ENCODE measurements at places on chromosomes 16 and 17.

DNA sequence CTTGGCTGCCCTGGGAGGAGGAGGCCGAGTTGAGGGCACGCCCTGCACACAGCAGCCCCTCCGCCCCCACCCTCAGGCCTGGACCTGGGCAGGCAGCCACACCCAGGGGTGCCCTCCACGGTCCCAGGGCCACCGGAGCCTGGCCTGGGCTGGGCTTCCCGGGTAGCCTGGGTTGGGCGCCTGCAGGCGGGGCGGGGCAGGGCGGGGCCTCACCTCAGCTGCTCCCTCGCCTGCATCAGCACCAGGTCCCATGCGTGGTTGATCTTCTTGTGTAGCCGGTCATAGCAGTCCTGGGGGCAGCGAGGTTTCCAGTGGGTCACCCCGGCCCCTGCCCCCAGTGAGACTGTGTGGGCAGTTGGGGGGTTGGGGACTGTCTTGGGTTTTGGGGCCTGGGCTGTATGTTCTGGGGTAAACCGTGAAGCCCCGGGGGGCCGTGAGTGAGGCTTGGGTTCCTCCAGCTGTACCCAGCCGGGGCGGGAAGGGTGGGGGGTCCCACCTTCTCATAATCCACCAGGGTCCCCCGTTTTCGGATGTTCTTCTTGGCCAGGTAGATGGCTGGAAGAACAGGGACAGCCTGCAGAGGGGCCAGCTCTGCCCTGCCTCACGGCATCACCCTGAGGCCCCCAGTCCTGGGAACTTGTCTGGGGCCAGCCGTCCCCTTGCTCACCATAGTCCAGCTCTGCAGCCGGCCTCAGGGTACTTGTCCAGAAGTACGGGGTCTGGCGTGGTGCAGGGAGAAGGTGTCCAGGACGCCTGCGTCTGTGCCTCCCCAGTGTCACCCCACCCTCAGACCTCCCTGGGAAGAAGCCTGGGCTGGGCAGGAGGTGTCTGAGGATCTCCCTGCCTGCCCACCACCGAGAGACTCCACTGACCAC lies 2.0 kb downstream of the RGS11 start:
- no peak for DNase-seq

- no peak for DNase-seq
These were observed 7.1 kb upstream of the BAIAP2 start for GRCh38 chr17:81027591-81028505.

DNA sequence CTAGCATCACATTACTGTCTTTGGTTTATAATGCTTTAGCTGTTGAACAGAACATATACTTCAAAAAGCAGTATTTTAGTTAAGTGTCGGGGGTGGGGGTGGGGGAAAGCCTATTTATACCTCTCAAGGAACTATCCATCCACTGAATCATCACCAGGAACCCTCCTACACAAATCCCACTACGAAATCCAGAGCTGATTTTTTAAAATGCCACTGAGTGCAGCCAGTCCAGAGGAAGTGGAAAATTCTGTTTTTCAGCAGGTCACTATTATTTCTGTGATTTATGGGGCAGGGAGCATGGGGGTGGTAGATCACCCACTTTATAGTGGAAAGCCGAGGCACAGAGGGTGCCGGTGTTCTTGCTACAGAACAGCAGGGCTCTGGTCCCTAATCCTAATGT lies 284.1 kb downstream of the SOX9 start:
- no peak for DNase-seq

GRCh38 chr17:20123209-20123608 lies 114.0 kb downstream of the SPECC1 start:
- DNase-seq: no peak

DNA sequence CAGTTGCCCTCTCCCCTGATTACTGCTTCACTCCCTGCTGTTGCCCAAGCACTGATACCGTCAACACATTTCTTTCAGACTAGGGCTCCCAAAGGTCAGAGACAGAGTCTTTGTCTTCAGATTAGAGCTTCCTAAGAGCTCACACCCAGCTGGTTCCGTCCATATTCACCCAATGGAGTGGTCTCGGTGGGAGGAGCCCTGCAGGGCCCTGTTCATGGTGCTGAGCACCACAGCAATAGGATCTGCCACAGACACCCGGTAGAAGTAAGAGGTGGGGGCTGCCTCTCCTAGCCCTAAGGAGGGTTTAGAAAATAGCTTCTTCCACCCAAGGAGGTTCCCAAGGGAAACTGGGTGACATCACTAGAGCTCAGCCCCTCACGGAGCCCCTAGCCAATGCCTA lies 128.3 kb downstream of the CCDC144A start:
- DNase-seq: no peak

DNA sequence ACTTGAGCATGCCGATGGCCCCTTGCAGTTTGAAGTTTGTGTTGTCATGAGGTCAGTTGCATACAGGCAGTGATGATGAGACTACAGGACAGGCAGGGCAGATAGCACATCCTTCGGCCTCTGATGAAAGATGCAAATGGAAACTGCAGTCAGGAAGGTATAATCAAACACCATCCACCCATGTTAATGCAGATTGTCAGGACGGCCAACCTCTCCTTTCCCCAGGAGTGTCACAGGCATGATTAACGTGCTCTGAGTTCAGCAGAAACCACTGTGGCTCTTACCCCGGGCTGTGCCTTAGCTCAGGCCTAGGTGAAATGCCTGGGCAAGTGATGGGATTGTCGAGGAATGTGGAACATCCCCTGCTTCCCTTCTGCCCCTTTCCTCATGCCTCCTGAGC lies 893.5 kb upstream of the RBFOX1 start:
- no peak for DNase-seq

DNA sequence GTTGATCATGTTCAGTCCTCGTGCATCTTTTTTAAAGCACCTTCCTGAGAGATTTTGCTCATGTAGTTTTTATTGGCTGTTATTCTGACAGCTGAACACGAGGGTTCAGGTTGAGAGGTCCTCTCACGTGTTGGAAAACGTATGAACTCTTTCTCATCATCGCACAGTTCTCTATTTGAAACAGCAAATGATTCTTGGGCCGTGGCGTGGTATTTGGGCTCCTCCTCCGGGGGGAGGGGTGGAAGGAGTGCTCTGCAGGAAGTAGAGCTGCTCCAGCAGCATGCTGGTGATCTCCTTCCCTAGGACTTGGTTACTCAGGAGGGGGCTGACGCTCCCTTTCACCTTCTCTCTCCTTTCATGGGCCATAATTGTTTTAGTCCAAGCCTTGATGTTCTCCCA lies 70.4 kb downstream of the KSR1 start:
- DNase-seq: no peak

- DNase-seq: no peak
These were observed 51.7 kb downstream of the ARHGAP27 start for GRCh38 chr17:45380991-45381390.

DNA sequence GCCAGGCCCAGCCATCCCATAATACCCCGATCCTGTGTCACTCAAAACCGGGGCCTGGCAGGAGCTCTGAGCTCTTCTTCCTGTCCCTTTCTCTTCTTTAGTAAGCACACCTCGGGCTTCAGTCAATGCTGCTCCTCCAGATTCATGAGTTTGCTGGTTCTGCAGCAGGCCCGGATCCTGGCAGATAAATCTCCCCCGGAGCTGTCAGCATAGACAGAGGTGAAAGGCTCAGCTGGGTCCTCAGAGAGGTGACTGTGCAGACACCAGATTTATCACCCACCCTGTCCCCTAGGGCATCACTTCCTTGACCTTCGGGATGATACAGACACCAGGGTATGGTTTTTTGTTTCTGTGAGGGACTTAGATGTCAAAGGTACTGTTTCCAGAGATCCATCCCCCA lies 242.5 kb upstream of the N4BP1 start:
- DNase-seq: no peak

- peak; percentile 33 for DNase-seq
These were observed 22.7 kb downstream of the USP22 start for GRCh38 chr17:21019976-21020586.

DNA sequence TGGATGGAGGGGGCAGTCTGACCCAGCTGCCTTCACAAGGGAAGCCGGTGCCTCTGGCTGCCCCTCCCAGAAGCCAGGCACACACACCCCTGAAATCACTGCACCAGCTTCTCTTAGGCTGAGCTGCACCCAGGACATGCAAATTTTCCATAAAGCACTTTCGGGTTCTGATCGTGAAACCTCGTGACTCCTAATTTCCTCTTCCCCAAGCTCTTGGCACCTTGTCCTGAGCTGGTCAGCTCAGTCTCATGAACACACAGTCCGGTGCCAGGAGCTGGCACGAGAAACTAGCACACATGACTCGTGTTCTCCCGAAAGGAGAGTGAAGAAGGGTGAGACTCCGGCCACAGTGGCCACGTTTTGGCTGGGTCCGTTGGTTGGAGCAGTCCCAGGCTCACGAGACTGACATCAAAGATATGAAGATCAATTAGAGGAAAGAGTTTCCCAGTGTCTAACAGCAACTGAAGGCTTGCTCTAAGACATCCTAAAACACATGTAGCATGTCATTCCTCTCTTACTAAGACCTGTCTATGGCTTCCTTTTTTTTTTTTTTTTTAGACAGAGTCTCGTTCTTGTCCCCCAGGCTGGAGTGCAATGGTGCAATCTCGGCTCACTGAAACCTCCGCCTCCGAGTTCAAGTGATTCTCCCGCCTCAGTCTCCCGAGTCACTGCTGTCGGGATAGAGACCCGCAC lies 9.2 kb upstream of the ABR start:
- DNase-seq: no peak

- DNase-seq: no peak
These were observed 1.4 kb downstream of the PYY start for GRCh38 chr17:43952351-43952723.

GRCh38 chr17:17134957-17135333 lies 71.2 kb downstream of the PLD6 start:
- no peak for DNase-seq

DNA sequence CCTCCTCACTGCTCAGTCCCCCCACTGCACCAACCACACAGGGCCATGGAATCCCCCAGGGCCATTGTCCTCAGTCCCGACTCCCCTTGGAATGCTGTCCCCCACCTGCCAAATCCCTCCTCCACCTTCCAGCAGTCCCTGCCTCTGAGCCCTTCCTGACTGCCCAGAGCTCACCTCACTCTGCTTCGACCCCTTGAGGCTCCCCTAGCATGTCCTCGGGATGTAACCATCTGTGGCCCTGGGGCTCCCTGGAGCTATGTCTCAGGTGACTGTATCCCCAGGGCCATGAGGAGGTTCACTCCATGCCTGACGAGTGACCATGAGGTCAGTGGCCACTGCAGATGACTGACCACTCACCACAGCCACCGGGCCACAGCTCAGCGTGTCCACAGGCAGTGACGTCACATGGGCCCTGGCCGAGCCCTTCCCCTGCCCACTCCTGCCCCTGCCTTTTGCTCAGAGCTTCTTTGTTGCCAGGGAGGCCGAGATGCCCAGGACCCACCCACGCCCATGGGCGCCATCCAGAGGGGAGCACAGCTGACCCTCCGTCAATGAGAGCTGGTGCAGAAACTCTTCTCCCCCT lies 7.7 kb upstream of the PIEZO1 start:
- no peak for DNase-seq

- DNase-seq: peak; percentile 5
These were observed 55.6 kb downstream of the BAIAP2 start for GRCh38 chr17:81090361-81091136.
